Hematopoietic multipotent progenitor cell treated with erythropoietin and hydrocortisone succinate and interleukin-3 and kit ligand, for 17 days (in vitro differentiated cells): ENCODE measurements at places on chromosomes 6 and 20.

DNA sequence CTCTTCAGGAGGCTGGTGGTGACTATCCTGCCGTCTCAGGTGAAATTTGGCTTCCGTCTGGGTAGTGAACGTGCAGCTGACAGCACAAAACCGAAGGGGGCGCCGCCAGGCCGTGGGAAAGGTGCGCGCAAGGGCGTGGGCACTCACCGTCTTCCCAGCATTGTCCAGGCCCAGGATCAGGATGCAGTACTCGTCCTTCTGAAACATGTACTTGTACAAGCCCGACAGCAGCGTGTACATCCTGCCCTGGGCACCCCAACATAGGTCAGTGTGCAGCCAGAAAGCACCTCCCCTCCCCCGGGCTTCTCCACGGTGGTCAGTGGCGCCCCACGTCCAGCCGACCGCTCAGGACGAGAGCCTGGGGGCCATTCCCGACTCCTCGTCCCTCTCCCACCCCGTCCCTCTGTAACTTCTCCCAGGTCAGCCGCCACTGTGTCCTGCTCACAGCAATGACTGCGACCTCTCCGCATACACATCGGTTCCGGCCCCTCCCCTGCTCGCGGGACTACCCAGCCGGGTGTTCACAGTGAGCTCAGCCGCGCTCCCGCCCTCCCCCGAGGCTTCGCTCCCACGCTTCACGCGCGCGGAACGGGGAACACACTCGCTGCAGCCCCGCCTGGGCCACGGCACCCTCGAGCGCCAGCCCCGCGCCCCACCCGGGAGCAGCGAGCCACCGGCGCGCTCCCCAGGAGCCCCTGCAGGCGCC lies 771 bp downstream of the ARFRP1 start:
- DNase-seq = peak; percentile 26

- DNase-seq = no peak
Measured at GRCh38 chr6:16719488-16719887, 41.8 kb downstream of the ATXN1 start.

- no peak for DNase-seq
Measured at GRCh38 chr20:24366336-24367004, 103.0 kb upstream of the SYNDIG1 start.

DNA sequence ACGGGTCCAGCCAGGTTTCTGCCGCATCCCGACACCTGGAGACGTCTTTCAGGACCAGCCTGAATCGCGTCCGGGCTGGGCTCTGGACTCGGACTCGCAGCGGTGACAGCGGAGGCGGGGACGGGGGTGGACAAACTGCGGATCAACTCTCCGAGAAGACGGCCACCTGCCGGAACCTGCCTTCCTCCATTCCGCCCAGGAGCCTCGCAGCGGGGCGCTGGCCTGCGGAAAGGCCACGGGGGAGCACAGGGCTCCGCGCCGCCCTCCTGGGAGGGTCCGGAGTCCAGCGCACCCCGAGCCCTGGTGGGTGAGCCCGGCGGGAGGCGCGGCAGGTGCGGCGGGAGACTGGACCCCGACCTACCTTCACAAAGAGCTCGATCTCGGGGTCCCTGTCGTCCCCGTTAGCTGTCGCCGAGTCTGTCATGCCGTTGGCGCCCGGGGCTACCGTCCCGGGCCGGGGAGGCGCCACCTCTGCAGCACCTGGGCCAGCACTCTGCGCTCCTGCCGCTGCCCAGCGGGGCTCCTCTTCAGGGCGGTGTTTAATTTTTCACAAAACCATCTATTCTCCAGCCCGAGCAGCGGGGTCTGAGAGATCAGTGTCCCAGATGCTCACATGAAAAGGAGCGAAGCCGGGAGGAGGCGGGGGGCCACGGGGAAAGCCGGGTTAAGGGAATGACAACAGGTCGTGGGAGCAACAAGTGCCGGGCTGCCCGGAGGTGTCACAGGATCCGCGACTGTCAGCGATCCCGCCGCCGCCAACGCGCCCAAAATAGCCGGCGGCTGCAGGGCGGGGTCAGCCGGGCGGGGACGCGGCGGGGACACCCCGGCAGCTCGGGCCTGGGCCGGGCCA lies at the start of gene CLIC5:
CLIC5 (minus strand) TSS at position 742 of the 850 bp plus-strand sequence; CDS start at position 424, 318 bp downstream.
- no peak for DNase-seq

DNA sequence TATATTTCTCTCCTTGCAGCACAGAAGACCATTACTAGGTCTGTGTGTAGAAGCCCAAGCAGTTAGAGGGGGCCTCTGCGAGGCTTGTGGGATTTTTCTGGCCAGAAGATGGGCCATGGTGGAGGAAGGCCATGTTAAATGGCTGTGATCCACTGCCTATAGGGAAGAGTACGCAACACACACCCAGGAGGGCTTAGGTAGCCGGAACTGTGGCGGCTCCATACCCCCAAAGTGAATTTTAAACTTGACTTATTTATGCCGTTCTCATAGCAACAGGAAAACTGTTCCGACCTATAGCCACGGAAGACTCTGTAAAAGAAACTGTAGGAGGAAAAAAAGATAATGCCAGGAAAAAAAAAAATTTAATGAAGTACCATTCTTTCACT lies 69.5 kb downstream of the SLX4IP start:
- DNase-seq = no peak

- no peak for DNase-seq
Measured at GRCh38 chr6:54107470-54108090, 3.7 kb upstream of the MLIP start.

DNA sequence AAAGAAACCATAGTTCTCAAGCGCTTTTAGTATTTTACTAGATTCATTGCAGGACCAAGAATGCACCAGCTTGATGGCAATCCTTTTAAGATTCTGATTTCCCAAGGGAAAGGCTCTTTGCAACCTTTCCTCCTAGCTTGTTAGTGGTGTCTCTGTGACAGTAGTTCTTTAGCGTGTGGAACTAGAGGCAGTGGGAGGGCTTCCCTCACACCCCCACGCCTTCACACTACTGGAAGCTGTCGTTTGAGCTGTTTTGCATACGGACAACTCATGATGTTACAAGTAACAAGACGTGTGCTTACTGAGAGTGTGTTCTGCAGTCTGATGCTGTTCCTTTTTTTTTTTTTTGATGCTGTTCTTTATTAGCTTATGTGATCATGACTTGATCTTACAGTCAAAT lies 34.1 kb downstream of the EYA4 start:
- no peak for DNase-seq

GRCh38 chr6:167512696-167513375 lies 187.9 kb downstream of the TTLL2 start:
- DNase-seq = no peak

DNA sequence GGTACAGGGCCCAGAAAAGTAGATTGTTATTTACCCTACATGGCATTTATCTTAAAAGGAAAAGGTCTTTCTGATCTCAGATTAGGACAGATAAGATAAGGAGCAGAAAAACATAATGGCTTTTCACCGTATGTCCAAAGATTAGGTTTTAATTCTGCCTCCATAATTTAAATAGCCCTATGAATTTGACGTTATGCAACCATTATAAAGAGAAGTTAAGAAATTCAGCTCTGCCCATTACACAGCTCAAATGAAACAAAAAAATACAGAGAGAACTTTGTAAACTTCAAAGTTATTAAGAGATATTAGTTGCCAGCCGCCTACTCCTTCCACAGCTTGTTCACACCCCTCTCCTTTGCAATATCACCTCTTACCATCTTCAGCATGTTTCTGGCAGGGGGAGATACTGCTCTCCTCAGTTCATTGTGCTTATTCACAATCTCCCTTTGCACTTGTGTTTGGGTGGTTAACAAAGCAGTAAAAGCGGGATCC lies 8.1 kb downstream of the CRISP3 start:
- peak; percentile 61 for DNase-seq
